ENCODE measurements at places on chromosomes 2 and 18.

DNA sequence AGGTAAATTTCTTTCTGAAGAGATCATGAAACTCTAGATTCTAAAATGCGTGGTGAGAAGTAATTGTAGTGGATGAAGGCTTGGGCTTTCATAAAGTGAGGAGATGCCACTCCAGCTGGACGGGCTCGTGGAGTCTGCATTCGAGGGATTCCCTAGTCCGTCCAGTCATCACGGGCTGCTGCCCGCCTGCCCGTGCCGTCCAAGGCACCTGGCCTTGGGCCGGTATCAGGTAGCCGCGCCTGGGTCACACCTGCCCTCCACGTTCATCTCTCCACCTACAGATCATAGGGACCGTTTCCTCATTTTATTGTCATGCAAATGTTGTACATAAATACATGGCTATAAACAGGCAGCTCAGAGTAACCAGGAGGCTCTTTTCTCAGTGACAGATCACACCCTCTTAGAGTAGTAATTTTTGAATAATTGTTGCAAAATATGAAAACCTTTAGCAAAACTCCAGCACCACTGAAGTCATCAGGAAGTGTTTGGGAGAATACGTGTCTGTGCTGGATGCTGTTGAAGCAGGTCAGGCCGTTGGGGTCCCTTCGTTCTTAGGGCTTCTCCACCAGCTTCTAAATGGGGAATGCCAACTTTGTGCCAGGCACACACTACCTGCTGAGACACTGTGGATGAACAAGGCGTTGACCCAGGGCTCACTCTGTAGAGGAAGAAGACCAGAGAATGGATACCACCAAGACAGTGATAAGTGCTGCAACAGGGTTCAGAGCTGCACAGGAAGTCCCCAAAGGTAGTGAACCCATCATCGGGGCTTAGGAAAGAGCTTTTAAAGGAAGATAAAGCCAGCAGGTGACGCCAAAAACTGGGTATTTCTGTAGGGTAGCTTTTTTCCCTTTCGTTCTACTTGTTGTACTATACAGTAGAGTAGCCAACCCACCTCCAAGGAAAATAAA lies 112.5 kb downstream of the FAM210A start:
- DNase-seq = no peak

GRCh38 chr2:38997781-38998180 lies 108.1 kb downstream of the ARHGEF33 start:
- DNase-seq = no peak

DNA sequence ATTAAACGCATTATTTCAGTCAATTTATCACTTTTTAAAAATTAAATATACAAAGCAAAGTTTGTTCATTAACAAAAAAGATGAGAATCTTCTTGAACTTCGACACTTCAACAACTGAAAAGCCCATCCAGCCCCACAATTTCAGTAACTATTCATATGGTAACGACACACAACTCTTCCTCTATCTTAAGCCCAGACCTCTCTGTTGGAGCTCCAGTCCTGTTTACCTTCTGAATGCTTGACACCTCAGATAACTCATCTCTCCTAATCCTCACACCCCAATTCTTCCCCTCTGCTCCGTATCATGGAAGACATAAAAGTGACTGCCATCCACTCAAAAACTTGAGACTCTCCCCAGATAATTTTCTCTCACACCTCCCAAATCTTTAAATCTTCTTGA lies 12.6 kb downstream of the USP37 start:
- DNase-seq = no peak

DNA sequence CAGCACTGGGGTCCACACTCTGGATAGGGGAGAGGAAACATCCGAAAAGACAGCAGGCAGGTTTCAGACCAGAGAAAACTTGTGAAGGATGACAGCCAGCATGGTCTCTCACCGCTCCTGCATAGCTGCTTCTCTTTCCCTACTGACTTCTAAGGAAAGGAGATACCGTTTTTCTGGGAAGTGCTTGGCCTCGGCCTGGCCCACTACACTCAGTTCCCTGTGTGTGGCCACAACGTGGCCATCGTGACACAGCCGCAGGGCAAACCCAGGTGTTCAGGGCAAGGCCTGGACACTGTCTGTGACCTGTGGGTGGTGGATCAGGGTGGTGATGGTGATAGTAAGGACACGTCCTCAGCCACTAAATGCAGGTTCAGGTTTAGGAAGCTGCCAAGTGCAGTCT lies 34.2 kb upstream of the ACAA2 start:
- no peak for DNase-seq

- DNase-seq = no peak
Measured at GRCh38 chr2:12389344-12390045, 327.2 kb upstream of the TRIB2 start.

DNA sequence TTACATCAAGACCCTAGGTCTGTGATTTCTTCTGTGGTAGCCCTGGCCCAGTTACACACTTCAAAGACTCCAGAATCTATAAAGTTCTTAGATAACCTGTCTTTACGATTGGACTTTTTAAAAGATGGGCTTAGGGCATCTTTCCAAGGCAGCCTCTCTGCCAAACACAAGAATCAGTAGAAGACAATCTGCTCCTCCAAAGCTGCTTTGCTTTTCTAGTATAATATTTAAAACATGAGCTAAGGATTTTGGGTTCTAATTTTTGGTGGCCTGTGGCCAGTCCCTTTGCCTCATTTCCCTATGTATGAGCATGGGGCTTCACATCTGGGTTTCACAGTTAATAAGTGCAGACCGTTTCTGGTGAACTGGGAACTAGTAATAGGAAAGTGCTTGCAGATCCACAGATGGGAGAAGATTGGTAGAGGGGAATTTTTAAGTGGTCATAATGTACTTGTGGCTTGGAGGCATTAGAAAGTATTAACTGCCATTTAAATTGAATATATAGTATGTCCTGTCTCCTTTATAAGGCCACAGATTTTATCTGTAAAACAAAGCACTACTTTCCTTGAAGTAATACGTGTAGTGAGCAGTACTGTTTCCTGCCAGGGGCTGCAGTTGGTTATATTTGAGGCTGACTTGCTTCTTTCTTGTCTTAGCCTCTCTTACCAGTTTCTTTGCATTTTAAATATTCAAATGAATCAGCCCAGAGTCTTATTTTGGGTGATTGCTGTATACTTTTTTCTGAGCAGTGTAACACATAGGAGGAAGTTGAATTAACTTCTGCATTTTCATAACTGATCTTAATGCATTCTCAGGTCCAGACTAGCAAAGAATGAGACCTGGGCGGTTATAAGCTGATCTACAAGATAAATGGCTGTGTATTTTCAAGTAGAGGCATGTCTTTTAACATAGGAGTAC lies 1.5 kb downstream of the ARPC2 start:
- DNase-seq = peak; percentile 17

DNA sequence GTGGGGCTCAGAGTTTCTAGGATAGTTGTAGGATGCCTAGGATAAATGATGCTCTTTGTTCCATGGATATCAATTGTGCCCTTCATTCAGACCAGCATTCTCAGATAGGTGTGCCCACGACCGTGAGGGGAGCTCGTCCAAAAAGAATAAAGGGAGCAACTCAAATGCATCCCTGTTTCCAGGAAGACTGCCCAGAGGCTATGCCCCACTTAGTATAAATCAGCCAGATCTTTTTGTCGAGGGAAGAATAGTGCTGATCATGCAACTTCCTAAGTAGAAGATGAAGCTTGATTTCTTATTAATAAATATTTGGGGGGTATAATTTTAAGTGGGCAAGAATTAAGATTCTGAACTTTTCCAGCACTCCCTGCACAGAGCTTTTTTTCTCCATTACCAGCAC lies 450.2 kb downstream of the ARHGAP15 start:
- DNase-seq = no peak

DNA sequence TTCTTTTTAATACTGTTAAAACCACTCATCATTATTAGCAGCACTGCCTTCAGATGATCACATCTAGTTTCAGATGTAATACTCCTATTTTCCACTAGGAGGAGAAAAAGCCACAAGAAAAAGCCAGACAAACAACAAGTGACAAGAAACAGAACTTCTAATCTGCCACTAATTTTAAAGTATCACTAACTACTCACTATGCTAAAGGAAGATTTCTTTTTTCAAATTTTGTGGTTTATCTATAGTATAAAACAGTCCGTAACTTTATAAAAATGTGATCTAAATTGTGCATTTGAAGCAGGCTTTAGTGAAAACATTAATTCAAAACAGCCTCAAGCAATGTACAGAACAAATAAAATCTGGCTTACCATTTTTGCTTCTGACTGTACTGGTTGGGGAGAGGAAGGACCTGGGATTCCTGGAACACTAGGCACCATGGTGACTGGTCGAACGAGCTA lies 56.8 kb downstream of the ATF2 start:
- DNase-seq = no peak

GRCh38 chr2:98505311-98505808 lies 60.7 kb downstream of the INPP4A start:
- DNase-seq = peak; percentile 27

DNA sequence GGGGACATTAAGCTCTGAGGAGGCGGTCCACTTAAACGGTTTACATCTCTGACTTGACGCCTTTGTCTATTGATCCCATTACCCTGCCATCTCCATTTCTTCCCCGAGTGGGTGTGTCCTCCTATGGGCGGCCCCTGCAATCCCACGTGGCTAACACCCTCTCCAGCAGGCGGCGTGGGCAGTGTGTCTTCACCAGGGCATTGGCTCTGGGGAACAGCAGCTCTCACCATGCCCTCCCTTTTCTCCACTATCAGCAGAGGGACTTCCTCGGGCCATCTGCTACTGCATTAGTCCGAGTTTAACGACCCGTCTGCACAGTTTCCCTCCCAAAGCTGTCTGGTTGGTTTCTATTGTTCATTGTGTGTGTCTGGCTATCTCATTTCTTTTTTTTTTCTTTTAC lies 511.9 kb upstream of the NRP2 start:
- DNase-seq = no peak

DNA sequence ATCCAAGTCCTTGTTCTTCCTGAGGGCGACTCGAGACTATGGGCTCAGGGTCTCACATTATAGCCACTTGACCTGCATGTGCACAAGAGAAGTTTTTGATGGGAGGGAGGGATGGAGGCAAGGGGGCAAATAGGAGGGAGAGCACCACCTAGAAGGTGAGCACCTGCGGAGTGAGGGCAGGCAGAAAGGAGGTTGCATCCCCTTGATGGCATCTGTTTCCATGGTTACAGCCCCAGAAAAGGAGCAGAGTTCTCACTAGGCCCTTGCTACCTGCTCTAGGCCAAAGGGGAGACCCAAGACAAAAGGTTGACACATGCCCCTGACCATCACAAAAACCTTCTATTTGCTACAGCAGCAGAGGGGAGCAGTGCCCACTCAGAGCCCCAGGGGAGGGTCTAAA lies 131.5 kb upstream of the SERTAD2 start:
- DNase-seq = no peak

DNA sequence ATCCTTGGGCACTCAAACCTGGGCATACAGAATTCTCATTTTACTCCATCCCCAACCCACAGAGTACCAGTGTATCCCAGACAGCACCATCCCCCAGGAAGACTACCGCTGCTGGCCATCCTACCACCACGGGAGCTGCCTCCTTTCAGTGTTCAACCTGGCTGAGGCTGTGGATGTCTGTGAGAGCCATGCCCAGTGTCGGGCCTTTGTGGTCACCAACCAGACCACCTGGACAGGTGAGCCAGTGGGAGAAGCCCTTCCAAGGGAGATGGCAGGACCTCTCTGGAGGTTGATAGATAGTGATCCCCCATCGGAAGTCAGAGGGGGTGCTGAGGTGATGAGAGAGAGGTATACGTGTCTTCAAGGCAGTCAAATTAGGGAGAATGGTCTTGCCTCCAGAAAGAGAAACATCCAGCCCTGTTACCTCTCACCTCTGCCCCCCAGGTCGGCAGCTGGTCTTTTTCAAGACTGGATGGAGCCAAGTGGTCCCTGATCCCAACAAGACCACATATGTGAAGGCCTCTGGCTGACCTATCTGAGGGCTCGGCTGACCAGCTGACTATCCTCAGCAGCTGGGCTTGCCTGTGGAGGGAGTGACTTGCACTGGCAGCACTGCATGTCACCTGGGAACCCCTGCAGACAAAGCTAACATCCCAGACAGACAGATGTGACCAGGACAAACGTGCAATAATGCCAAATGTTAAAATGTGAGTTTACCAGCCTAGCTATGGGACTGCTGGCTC lies 9.5 kb downstream of the PKDCC start:
- DNase-seq = no peak

- DNase-seq = no peak
Measured at GRCh38 chr2:216501854-216502253, 3.2 kb downstream of the RPL37A start.

DNA sequence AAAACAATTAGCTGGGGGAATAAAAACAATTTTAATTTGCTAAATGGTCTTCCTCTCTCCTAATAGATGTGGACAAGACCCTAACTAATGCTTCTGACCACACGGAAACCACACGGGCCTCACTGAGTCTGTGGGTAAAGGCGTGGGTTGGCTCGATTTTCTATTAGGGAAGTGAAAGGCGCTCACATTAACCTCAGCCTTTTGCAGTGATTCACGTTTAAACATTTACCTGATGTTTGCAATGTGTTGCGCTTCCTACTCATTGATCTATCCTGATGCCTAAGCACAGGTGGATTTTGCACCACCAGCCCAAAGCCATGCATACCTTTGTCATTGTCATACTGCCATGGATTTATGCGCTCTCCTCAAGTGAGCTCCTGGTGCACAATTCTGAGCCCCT lies 35.6 kb upstream of the NRP2 start:
- DNase-seq = no peak

DNA sequence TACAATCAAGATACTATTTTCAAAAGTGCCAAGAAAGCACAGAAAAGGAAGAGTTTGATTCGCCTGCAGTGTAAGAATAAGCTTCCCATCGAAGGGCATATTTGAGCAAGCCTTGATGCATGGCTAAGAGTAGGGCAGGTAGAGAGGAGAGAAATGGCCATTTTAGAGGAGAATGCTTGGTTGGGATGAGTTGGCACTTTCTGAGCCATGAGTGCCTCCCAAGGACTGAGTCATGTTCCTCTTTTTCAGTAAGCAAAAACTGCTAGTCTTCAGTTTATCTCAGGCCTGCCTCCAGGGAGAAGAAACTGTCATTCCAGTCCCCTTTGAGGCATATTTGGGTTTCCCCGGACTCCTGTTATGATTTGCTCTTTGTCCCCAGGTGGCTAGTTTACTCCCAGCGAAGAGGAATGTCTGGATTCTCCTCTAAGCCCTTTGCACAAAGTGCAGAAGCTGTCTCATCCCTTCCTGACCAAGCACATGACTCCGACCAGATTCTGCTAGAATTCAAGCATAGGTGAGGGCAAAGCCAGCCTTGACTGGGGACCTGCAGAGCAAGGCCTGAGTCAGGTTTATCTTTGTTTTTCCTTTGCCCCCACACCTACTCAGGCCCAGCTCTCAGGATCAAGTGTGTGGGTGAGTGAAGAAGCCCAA lies 115.2 kb downstream of the TTC32 start:
- no peak for DNase-seq

DNA sequence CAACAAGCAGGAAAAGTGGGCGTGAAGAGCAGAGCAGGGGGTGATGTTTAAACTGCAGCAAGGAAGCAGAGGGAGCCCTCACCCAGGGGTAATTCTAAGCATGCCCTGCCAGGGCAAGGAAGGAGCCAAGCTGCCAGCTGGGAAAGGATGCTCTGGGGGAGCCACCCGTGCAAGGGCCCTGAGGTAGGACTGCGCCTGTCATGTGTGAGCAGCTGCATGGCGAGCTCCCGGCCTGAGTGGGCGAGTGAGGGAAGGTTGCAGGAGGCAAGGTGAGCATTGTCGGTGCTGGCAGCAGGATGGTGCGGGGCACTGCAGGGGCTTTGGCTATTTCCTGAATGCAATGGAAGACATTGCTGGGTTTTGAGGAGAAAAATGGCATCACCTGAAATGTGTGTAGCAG lies 107.2 kb downstream of the COPS8 start:
- DNase-seq = no peak
